ENCODE measurements at places on chromosomes 7 and 10. TPM values are rescaled to one million over a fixed set of nuclear protein-coding genes. Genes with fewer than 3 reads are reported as not detected.

- H3K4me3 ChIP-seq, result no peak overlapping the region
- H3K36me3 ChIP-seq, result no peaks in the 10 kb centered on the region
- no peak for DNase-seq
These were observed 86.1 kb upstream of the RNF32 start for GRCh38 chr7:156554488-156554887.

The H2BK1 gene
- total RNA-seq, result not detected

The BAZ1B gene
- total RNA-seq, result 50.1 TPM

The FGFBP3 gene
- total RNA-seq, result 0.52 TPM

The DMTF1 gene
- 87.7 TPM for total RNA-seq

DNA sequence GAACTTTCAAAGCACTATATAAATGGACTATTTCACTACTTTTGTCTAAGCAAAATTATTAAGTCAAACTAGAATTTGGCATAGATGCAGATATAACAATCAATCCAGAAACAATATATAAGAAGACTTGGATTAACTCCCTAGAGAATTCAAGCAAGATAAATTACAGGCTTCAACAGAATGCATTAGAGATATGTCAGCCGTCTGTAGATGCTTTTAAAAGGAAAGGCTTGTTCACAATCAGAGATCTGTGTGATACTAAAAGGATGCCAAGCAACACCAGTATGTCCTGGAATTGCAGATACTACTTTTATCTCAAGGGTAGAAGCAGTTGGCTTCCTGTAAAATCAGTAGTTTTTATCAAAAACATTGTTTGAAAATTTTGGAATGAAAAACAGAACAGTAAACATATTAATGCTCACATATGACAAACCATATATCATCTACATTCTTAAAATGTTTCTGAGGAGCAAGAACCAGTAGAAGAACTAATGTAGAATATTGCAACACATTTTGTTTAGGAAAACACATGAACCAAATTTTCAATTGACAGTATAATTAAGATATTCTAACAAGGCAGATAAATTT, 947.9 kb upstream of the LRRN3 start:
- no peaks in the 10 kb centered on the region for H3K36me3 ChIP-seq
- no peak for DNase-seq
- H3K27me3 ChIP-seq, result no peaks in the 10 kb centered on the region
- H3K4me3 ChIP-seq, result no peak overlapping the region
- no peak overlapping the region for H3K27ac ChIP-seq
- no peaks in the 10 kb centered on the region for H3K4me1 ChIP-seq

DNA sequence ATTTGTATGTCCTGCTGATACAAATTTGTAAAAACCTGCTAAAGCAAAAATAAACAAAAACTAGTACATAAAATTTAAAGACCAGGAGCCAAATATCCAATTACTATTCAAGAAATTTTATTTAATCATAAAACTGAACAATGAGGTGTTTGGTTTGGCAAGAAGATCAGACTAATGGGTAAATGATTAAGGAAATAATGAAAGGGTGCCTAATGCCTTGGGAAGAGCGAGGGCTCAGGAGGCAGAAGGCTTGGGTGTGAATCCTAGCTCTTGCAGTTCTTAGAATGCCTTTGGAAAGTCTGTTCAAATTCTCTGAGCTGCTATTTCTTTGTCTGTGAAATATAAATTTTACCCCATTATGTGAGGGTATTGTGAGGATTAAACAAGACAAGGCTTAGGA, 32.4 kb downstream of the NAPEPLD start:
- H3K36me3 ChIP-seq, result peaks cover 8% of the 10 kb centered on the region
- H3K27me3 ChIP-seq, result no peaks in the 10 kb centered on the region
- H3K27ac ChIP-seq, result no peak overlapping the region
- no peaks in the 10 kb centered on the region for H3K4me1 ChIP-seq
- no peak for DNase-seq

The IRF5 gene
- 10.0 TPM for total RNA-seq

The MYPN gene
- total RNA-seq, result 0.19 TPM

DNA sequence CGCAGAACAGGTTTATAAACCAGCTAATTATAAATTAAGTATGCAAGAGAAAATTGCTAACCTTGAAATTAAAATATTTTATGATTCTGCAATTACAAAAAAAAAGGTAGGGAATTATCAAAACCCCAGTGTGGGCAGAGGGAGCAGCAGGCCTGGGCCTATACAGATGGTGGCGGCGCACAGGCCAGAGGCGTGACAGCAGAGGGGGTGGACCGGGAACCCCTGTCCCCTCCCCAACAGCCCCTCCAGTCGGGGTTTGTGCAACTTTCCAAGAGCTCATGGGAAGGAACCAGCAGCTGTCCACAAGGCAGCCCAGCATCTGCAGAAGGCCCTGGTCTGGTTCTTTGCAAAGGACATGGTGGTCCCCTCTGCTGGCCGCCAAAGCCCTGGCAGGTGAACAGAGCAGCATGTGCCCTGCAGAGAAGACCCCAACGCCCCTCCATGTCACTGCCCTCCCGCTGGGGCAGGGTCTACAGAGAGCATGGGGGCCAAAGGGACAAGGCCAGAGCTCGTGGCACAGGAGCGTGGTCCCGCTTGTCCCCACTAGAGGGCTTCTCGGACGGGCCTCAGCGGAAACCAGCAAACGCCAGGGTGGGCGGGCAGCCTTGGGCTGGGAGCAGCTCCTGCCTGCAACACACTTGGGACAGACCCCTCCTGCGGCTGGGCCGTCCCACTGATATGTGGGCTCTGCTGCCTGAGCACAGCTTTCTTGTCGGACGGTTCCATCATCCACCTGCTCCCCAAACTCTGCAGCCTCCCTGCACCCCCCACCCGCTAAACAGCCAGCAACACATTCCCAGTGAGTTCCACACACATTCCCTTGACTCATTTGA, 75.1 kb downstream of the EBF3 start:
- peak; percentile 21 for DNase-seq
- H3K27ac ChIP-seq, result no peak overlapping the region
- H3K4me1 ChIP-seq, result no peaks in the 10 kb centered on the region

DNA sequence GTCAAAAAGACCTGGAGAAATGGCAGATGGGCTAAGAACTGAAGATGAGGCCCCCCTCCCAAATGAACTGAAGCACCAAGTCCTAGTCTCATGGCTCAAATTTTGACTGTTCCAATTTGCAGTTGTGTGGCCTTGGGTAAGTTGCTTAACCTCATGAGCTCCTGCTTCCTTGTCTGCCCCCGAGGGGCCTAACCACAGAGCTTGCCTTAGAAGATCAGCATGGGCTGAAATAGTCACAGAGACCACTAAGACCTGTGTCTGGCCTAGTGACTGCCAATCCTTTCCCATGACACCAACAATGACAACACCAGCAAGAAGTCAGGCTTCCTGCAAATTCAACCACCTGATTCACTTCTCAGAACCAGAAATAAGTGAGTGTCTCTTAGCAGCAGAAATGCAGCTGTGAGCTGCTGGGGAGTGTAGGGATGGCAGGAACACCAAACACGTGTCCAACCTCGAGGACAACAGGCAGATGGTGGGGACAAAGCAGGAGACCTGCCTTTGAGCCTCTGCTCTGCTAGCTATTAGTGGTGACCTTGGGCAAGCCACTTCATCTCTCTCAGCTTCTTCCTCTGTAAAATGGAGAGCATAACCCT, 23.7 kb downstream of the CRHR2 start:
- H3K36me3 ChIP-seq, result no peaks in the 10 kb centered on the region
- no peak overlapping the region for H3K4me3 ChIP-seq
- no peaks in the 10 kb centered on the region for H3K27me3 ChIP-seq
- no peak overlapping the region for H3K27ac ChIP-seq

DNA sequence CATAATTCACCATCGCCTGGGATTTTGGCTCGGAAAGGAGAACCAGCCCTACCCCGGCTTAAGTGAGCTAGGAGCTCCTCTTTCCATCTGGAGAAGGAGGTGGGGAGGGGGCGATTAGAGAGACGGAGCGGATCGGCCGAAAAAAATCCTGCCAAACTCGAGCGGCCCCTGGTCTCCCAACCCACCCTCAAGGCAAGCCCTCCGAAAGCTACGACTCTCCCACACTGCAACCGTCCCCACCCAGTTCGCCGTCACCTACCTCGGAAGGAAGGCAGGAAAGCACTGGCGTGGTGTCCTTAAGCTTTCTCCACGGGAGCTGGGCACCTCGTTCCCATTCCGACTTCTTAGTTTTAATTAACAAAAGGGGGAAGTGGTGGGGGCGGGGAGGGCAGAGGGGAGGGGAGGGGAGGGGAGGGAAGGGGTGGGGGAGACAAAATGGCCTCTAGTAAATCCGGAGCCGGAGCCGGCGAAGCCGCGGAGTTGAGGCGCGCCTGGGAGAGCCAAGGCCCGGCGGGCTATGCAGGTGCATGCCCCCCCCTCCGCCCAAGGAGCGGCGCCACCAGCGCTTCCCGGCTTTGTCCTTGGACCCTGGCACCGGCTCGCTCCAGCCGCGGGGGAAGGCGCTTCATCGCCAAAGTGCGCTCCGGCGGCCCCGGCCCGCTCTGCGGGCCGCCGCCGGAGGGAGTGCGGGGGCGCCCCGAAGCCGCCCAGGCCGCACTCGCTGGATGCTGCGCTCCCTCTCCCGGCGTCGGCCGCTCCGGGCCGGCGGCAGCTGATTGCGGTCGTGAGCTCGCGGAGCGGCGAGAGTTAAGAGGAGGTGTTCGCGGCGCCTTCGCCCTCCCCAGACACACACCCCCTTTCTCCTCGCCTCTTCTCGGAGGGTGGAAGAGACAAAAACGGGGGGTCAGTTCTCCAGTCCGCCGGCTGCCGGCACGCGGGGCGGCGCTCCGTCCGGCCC, at the start of gene LRRC4:
Gene LRRC4 (minus strand): TSS at position 784 of the 958 bp plus-strand sequence. CDS start 797 bp downstream, outside the sequence.
- peak within 1 kb of the TSS; percentile 53 for H3K4me3 ChIP-seq
- no peak for DNase-seq
- H3K36me3 ChIP-seq, result peaks cover 10% of the 10 kb centered on the region
- H3K27me3 ChIP-seq, result peaks cover 36% of the 10 kb centered on the region
- no peak within 1 kb of the TSS for H3K27ac ChIP-seq
- H3K4me1 ChIP-seq, result peaks cover 15% of the 10 kb centered on the region

GRCh38 chr10:89700923-89701241, 508 bp upstream of the KIF20B start:
- no peaks in the 10 kb centered on the region for H3K36me3 ChIP-seq
- peaks cover 2% of the 10 kb centered on the region for H3K4me1 ChIP-seq
- H3K27me3 ChIP-seq, result no peaks in the 10 kb centered on the region
- H3K4me3 ChIP-seq, result peak overlapping the region; percentile 63

DNA sequence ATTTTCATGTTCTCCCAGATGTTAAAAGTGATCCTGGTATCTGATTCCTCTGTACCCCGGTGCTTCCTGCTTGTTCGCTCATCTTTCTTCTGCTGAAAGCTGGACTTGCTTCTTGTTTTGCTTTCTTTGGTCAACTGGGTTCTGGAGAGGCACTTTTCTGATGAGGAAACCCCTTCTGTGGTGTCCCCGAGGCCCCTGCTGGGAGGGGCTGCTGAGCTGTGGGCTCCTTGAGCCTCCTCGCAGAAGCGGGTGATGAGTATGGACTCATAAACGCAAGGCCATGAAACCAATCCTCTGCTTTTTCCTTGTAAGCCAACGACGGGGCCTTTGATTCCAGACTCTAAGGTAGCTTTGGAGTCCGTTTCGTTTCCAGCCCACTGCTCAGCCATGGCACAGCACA, 7.8 kb downstream of the WIPI2 start:
- no peaks in the 10 kb centered on the region for H3K27me3 ChIP-seq
- no peak overlapping the region for H3K27ac ChIP-seq
- H3K36me3 ChIP-seq, result peaks cover 42% of the 10 kb centered on the region
- H3K4me3 ChIP-seq, result no peak overlapping the region

DNA sequence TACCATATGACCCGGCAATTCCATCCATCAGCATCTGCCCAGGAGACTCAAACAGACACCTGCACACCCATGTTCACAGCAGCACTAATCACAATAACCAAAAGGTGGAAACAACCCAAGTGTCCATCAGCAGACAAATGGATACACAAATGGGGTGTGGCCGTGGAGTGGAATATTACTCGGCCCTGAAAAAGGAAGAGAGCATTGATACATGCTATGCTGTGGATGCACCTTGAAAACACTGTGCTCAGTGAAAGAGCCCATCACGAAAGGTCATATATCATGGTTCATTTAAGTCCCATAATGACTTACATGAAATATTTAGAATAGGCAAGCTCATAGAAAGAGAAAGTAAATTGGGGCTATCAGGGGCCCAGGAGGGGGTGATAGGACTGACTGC, 57.5 kb upstream of the DNAAF5 start:
- peaks cover 4% of the 10 kb centered on the region for H3K4me1 ChIP-seq
- H3K36me3 ChIP-seq, result no peaks in the 10 kb centered on the region
- DNase-seq, result no peak
- no peak overlapping the region for H3K4me3 ChIP-seq
- H3K27ac ChIP-seq, result no peak overlapping the region

DNA sequence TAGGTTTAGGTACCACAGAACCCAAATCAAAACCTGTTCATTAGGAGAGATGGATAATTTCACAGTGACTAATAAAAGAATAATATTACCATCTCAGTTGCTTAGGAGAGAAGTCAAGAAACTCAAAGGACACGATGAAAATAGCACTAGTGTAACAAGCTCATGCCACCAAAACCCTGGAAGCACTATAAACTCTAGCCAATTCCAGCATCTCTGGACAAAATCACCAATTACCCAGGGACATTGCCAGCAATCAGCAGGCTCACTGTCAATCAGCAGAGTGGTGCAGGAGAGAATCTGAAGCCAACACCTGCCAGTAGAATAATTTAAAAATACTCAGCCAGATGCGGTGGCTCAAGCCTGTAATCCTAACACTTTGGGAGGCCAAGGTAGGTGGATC, 88.9 kb downstream of the ARMH3 start:
- H3K27me3 ChIP-seq, result no peaks in the 10 kb centered on the region
- no peak overlapping the region for H3K27ac ChIP-seq
- peaks cover 12% of the 10 kb centered on the region for H3K4me1 ChIP-seq
- no peak overlapping the region for H3K4me3 ChIP-seq

DNA sequence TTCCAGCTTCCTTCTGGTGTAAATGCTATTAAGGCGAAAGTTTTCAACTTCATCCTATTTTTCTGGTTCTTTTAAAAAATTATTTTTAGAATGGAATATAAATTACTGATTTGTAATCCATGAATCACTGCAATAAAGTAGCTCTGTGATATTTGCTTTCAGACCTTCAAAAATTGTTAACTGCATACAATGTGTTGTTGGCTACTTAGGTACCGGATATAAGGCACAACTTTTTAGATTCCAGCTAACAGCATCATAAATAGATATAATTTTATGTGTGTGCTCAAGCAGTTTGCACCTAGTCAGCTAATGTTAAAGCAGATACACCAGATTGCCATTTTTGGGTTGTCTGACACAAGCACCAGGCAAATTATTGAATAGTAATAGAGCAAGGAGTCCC, 58.7 kb downstream of the PON1 start:
- H3K4me3 ChIP-seq, result no peak overlapping the region
- no peak for DNase-seq
- no peaks in the 10 kb centered on the region for H3K27me3 ChIP-seq
- no peaks in the 10 kb centered on the region for H3K4me1 ChIP-seq
- no peak overlapping the region for H3K27ac ChIP-seq

DNA sequence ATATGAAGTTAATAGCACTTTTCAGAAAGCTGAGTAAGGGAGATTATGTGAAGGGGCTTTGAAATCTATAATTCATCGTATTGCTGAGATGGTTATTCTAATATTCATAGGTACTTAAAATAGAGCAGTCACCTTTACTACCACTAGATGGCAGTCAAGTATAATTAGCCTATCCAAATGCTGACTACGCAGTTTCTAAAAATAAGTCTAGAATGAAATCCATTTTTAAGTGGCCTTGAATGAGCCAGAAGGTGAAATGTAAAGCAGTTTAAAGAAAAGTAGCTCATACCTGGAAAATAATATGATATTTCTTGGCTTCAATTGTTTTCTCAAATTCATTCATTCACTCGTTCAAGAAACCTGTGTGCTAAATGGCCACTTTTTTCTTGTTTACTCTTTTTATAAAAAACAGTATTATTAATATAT, 1277.1 kb downstream of the GATA3 start:
- no peak overlapping the region for H3K27ac ChIP-seq
- no peaks in the 10 kb centered on the region for H3K27me3 ChIP-seq
- no peaks in the 10 kb centered on the region for H3K36me3 ChIP-seq
- no peak overlapping the region for H3K4me3 ChIP-seq
